ENCODE measurements at places on chromosomes 1 and 21.

- no peak for DNase-seq
Measured at GRCh38 chr1:111203681-111204200, 3.3 kb upstream of the DENND2D start.

DNA sequence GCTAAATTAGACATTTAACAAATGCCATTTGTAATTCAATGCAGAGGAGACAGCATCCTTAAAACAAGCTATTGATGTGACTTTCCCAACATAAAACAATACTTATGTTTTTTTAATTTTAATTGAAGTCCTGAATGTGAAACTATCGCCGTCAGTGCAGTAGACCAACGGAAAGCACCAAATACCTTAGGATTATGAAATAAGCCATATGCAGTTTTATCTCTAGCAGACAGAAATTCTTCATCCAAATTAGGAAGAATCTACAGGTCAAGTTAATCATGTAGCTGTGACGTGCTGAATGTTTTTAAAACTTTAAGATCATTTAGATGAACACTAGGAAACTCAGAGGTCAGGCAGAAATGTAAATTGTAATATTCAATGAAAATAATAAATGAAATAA lies 714 bp upstream of the ST6GALNAC5 start:
- DNase-seq = no peak

- DNase-seq = no peak
Measured at GRCh38 chr1:202967684-202968281, 726 bp upstream of the CYB5R1 start.

DNA sequence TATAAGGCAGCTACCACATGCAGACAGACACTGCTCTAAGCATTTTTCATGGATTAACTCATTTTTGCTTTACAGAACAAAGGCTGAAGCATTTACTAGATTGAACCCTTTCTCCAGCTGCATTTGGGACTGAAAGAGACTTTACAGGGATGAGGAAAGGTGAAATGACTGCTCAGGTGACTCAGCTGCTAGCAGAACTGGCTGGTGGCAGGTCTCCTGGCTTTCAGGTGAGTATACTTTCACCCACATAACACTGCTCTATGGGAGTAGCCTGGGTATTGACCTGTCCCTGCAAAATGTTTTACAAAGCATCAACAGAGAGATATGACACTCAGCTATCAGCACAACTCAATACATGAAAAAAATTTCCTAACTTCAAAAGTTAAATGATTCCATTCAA lies 2.6 kb upstream of the CCDC185 start:
- no peak for DNase-seq

DNA sequence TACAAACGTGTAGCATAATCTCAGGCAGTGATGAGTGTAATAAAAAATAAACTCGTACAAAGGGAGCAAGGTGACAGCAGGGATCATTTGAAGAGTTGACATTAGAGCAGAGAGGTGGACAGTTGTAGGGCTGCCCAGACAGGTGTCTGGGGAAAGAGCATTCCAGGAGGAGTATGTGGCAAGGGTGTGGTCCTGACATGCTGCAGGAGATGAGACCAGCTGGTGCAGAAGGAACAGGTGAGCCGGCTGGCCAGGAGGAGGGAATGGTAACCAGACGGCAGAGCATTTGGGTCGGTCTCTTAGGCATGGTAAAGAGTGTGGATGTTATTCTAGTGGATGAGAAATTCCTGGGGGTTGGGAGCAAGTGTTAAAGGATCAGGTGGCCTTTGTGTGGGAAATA lies 306.3 kb downstream of the LMX1A start:
- no peak for DNase-seq

DNA sequence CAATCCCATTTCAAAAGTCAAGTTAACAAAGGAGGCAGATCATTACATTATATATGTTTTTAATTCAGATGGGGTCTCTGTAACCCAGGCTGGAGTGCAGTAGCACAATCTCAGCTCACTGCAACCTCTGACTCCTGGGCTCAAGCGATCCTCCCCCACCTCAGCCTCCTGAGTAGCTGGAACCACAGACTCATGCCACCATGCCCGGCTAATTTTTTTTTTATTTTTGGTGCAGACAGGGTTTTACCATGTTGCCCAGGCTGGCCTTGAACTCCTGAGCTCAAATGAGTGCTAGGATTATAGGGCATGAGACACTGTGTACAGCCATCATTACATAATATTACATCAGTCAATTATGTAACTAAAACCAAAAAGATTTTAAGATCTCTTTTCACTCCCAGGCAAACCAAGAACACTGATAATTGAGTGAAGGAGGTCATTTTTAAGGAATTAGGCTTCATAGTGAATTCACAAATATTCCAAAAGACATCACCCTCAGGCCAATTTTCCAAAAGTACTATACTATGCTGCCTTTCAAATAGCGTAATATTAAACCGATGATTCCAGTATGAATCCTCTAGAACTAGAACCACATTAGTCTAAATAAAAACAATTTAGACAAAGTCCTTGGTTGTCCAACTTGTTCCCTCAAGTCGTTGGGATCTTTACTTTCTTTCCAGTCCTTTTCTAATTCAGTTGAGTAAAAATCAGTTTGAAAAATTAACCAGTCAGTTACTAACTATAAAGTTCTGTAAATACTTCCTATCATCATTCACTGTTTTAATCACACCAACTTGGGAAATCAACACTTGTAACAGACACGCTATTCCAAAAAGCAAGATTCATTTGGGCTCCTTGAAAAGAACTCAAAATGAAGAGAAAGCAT lies 16.1 kb downstream of the TOMM20 start:
- no peak for DNase-seq

DNA sequence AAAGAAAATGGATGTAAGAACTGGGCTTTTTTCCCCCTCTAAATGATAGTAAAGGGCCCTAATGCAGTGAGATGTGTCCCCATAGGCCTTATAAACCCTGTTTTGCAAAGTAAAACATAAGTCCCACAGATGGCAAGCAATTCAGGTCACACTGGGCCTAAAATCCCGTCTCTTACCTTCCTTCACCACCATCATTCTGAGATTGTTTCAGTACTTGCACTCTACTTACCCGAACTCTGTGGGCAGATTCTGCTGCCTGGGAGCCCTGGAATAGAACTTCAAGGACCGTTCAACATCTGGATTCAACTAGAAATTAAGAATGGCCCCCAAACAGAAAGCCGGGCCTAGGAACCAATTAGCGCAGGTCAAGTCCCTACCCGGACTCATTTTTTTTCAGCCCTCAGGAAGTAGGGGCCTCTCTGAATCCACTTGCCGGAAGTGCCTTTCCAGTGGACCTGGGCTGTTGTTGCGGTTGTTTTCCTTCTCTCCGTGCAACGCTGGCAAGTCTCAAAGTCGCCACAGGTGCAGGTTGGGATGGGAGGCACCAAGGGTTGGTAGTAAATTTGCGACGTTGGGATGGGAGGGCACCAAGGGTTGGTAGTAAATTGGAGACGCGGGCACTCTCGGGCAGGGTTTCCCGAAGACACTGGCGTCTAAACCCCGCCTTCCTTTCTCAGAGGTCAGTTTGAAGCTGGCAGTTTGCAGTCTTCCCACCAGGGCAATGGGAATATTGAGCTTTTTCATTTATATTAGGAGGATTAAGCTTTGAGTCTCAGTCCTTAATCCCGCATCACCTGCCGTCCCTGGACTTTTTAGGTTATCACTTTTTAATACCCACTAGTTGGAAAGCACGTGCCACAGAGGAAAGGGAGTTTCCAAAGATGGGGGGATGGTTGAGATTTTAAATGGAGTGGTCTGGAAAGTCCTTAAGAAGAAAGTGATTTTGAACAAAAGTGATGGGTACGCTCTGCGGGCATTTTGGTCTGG lies at the start of gene TMEM69:
TMEM69 (plus strand) TSS at position 428 of the 987 bp plus-strand sequence. CDS start 2,888 bp downstream, outside the sequence.
- peak; percentile 84 for DNase-seq

DNA sequence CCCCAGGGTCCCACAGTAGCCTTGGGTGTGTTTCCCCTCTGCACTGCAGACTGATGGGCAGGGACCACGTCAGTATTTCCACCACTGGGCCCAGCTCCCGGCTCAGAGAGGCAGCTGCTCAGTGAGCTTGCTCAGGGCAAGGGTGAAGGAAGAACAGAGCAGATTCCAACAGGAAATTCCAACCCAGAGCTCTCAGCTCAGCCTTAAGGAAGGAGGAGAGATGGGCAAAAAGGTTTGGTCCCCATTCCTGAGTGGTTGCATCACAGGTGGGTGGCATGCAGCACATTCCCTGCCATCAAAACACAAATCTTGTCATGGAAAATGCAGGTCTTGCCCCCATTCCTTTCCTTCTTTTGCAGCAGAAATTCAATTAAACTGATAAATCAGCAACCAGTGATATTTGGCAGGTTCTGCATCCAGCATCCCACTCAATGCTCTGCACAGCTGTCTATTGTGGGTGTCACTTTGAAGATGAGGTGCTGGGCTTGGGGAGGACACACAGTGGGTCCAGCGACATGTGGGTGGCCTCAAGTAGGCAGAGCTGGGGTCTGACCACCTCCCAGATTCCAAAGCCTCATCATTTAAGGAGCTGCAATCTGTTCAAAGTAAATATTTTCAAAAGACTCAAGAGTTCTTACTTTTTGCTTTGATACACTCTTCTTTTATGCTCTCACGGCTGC lies 315.4 kb downstream of the DSCAM start:
- DNase-seq = no peak

- no peak for DNase-seq
Measured at GRCh38 chr1:66298464-66298863, 235.5 kb upstream of the SGIP1 start.

GRCh38 chr1:53043271-53043670 lies 18.7 kb upstream of the PODN start:
- no peak for DNase-seq

DNA sequence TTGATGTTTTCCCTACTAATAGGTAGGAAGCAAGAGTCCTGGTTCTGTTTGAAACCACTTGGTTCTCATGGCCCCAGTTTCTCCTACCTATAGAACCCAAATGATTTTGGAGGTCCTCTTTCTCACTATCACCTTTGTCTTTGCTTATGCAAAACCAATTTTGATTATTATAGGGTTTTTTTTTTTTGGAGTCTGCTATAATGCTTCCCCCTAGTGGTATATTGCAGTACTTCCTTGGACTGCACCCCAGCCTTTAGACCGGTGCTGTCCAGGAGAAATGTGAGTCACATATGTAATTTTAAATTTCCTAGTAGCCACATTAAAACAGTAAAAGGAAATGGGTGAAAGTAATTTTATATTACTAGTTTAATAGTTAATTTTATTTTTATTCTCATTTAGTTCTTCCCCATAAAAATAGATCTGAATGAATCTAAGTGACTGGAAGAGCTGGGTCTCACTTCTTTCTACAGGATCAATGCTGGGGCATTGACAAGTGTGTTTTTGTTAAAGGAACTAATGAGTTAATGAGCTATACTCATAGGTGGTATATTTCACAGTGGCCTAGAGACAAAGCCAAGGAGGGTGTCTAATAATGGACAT lies 10.6 kb downstream of the FCMR start:
- peak; percentile 58 for DNase-seq

GRCh38 chr1:211493876-211494653 lies 2.1 kb upstream of the RD3 start:
- no peak for DNase-seq

DNA sequence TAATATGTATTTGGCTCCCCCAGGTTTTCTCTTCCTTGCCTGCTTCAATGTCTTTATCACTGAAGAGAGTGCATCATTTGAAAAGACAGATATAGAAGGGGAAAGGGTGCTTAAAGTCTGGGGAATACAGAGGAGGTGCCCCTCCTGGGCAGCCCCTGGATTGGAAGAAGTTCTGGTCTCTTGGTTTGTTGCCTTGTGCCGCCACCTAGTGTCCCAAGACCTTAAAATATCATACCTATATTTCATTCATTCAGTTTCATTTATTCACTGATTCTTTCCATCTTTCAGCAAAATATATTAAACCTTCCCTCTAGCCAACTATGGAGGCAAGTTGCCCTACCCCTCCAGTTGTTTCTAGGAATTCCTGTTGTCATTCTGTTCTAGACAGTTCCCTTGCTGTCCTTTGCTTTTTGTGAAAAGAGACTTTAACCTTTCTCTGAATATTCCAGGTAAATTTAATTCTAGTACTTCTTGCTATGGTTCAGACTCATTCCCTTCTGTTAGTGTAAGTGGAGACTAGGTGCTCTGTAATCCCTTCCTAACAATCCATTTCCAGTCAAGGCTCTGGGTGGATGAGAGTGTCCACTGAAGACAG lies 56.1 kb downstream of the MEF2D start:
- DNase-seq = peak; percentile 85

DNA sequence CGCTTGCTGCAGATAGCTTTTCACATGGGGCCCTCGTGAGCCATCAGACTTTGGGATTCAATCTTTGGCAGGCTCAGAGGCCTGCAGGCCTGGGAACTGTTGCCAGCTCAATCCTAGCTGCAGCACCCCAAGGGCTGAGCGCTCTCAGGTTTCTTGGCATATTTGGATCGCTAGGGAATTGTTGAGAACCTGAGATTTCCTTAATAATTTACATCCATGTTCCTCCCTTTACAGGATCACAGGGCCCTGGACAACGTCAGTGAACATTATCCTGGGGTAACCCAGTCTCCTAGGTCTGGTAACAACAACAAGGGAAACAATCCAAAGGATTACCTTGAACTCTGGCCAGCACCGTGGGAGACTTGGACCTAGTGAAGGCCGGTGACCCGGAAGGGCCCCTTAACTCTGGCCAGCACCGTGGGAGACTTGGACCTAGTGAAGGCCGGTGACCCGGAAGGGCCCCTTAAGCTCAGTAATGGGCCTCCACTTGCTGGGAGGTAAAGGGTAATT lies 49.3 kb upstream of the NEK2 start:
- DNase-seq = no peak

GRCh38 chr1:34372891-34373290 lies 196.2 kb downstream of the C1orf94 start:
- no peak for DNase-seq

DNA sequence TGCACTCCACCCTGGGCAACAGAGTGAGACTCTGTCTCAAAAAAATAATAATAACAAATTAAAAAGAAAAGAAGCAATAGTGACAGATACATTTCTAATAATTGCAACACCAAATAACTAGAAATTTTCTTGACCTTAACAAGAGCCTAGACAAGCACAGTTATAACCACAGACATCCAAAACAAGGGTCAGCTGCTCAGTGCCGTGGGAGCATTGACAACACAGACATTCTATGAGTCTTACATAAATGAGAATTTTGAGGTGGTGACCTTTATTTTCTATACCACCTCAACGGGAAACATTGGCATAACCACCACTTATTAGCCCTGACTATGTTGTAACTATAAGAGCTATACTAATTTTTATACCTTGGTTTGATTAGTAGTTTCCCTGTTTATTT lies 156.1 kb downstream of the NR5A2 start:
- no peak for DNase-seq

- no peak for DNase-seq
Measured at GRCh38 chr1:18121072-18121820, 13.6 kb downstream of the IGSF21 start.

DNA sequence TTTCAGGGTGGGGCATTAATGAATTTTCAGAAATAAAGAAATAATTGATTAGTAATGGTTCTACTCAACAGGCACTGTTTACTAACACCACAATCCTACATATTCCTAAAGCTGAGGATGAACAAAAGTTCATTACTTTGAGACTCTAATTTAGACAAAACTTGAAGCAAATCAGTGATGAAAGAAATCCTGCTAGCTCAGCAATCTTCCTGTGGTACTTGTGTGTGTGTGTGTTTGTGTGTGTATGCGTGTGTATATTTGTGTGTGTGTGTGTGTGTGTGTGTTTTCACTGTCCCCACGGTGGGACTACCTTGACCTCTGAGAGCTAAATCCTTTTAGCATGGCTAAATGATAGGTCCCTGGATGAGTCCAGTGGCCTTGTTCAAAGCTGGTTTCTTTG lies 48.5 kb upstream of the RAB3GAP2 start:
- DNase-seq = no peak

- no peak for DNase-seq
Measured at GRCh38 chr1:24555591-24556413, at the start of gene NCMAP. NCMAP (plus strand) TSS chr1:24556087; CDS start chr1:24595431, 39,344 bp downstream.

- no peak for DNase-seq
Measured at GRCh38 chr1:168031198-168031597, 94.3 kb upstream of the MPC2 start.

All from NCI-H1694 treated with DMSO at 0.1 percent for 48 hours (cell line).